NCI-H446 (cell line): ENCODE measurements at places on chromosomes 11 and 22.
A peak's percentile ranks its signal among the peaks of the same experiment; 100 is the strongest.

DNA sequence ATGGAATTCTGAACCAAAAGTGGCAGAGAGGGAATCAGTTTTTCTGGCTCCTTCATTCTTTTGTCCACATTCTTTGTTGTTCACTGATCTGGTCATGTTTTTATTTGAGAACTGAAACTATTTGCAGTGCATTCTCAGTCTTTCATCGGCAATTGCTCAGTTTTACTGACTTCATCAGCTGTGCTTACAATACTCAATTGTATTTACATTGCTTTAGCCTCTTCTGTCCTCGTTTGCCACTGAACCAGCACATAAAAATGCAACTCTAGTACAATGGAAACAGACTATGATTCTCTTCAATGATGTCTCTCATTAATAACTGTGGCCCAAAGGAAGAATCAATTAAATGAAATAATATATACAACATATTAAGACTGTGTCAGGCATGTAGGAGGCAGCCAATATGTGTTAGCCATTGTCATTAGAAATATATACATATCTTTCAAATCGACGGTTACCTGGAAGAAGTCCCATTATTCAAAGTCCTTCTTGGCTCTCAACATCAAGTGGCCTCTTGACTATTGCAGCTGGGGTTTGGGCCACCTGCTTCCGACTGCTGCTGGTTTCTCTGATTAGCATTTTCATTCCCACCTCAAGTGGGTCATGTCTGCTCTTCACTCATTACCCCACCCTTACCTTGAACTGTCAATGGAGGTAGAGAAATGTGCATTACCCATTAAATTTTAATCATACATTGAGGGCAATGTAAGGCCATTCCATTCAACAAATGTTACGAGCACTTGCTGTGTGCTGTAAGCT, 600.1 kb downstream of the INSC start:
- DNase-seq, result no peak

DNA sequence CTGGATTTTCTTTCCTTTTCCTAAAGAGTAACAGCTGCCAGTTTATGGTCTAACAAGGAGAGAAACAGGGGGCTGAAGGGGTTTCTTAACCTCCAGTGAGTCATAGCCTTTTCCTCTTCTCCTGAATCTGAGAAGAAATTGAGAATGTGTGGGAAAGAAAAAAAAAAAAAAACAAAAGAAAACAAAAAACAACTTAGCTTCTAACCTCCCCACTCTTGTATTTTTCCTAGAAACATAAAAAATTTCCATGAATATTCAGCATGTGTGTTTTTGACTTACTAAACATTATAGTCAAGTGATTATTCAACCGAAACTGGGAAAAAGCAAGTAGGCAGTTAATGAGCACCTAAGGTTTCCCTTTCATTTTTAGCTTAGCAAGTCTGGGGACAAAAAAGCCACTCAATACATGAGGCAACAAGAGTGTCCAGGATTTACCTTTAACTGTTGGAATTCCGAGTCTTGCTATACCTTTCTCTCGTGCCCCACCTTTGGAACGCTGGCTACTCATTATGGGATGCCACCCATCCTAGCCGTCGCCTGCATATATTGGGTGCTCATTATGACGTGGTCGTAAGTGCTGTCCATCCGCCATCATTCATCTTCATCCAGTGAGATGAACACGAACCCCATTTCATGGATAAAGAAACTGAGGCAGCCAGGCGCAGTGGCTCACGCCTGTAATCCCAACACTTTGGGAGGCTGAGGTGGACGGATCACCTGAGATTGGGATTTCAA, 2.4 kb downstream of the ASPHD2 start:
- DNase-seq, result no peak

DNA sequence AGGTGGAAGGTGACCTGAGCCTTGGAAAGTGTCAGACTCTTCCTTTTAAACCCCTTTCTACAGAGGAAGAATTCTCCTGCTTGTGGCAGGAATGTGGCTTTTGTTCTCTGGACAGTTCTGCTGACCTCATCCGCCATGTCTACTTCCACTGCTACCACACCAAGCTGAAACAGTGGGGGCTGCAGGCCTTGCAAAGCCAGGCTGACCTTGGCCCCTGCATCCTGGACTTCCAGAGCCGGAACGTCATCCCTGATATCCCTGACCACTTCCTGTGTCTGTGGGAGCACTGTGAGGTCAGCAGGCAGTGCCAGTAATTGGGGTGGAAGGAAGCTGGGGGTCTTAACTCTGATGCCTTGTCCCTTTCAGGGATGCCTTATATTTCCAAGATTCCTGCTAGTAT, 9.3 kb downstream of the HINFP start:
- DNase-seq, result no peak

DNA sequence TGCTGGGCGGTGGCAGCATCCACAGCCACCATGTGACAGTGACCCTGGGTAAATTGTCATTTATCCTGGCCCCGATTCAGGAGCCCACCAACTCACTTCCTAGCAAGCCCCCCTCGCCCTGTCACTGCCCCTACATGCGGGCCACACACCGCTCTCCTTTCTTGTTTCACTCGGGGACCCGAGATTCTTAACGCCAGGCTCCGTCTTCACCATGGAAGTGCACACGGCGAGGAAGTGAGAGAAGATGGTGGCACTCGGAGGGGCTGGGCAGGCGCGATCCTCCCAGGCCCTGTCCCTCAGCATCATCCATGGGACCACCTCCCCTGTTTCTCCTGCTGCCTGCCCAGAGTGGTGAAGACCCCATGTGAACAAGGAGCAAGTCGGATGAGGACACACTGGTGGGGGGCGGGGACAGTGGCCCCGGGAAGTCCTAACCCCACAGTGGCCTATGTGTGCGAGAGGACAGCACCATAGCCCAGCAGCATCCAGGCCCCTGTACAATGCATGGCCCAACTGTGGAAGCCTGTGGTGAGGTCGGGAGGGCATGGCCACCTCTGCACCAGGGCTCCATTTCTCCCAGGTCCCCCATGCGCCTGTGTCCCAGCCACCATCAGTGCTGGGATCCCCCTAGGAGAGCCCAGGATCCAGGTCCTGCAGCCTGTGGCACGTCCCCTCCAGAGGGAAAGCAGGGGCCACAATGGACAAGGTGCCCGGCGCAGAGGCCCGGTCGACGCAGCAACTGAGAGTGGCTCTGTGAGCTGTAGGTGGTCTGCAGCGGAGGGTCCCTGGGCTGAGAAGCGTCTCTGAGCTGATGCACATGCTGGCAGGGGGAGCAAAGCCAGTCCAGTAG, 262.8 kb downstream of the BRD1 start:
- DNase-seq, result no peak

DNA sequence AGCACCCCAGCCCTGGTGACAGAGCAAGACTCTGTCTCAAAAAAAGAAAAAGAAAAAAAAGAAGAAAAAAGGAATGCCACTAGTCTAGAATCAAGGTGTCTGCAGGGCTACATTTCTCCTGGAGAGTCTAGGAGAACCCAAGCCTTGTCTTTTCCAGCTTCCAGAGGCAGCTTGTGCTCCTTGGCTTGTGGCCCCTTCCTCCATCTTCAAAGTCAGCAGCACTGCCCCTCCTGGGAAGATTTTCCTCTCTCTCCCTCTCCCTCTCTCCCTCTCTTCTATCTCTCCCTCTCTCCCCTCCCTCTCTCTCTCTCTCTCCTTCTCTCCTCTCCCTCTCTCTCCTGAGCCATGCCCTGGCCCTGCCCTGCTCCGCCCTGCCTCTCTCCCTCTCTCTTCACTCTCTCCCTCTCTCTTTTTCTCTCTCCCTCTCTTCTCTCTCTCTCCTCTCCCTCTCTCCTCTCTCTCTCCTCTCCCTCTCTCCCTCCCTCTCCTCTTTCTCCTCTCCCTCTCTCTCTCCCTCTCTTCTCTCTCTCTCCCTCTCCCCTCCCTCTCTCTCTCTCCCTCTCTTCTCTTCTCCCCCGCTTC, 97.7 kb upstream of the FGF3 start:
- DNase-seq, result no peak

DNA sequence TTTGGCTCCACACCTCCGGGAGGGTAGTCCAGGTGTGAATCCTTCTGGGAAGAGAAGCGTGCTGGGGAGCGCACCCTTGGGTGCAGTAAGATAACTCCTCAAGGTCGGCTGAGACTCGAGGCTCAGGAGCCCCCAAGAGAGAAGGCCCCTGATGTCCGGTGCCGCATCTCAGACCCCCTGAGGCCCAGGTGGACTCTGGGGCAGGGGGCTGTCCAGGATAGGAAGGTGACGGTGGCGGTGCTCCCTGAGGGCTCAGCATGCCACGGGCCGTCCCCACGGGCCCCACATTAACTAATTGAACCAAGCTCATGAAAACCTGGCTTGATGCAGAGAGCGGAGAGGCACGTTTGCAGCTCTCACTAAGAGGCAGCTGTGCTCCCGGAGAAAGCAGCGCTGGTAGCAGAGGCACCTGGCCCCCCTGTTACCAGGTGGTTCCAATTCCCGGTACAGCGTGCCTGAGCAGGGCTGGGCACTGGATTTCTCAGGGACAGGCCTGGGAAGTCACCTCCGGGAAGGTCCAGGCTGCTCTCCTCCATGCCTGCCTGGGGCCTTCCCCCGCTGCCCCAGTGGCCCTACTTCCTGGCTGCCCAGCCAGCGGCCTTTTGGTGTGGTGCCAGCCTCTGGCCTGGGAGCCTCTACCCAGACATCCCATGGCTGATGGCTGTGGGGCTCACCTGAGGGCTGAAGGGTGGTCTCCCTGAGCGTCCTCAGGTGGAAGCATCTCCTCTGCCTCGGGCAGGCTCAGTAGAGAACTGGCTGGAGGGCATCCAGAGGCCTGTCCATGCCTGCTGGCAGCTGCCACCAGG, 1.1 kb downstream of the KCNQ1 start:
- no peak for DNase-seq

DNA sequence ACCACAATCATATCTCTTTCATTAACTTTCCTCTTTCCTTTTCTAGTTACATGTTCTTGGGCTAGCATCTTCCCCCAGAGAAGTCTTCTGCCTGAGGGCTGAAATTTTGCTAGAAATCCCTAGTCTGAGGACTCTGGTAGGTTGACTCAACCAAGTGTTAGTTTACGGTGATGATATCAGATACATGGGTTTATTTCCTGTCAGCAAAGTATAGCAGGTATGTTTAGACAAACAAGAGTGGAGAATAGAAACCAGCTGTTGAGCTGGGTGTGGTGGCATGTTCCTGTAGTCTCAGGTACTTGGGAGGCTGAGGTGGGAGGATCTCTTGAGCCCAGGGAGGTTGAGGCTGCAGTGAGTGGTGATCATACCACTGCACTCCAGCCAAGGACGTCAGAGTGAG, 11.2 kb downstream of the FOLR1 start:
- no peak for DNase-seq

DNA sequence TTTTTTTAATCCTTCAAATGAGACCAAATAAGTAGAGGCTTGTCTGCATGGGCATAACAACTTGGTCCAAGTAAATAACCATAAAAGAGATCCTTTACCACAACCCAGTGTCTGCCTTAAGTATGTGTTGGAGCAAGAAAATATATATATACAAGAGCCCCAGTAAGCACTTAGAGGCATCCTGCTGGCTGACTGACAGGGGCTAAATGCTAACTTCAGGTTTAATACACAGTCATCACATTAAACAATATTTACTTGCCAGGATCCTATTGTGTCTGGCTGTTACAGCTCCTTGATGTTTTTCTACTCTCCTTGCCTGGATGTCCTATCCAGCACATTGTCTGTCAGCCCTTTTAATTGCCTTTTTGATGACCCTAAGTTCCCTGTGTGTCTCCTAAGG, 37.5 kb upstream of the MMP20 start:
- no peak for DNase-seq

GRCh38 chr11:57800444-57801182, 39.0 kb downstream of the CTNND1 start:
- peak; percentile 65 for DNase-seq

DNA sequence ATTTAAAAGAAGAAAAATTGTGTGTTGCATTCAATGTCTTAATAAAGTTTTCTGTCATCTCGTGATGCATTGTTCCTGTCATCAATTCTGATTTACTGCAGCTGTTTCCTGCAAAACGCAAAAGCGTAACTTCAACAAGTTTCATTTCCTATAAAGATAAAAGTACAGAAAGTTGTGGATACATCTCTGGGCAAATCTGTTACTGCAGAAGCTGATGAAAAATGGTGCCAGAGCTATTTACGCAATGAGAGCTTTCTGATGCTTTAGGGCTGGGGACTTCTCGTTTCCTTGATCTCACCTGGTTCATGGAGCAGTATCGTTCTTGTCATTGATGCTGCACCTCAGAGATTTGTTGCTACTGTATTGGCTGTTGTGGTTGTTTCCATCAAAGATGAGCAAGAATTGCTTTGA, 15.5 kb upstream of the MS4A12 start:
- no peak for DNase-seq

GRCh38 chr11:69034123-69034867, 14.4 kb upstream of the TPCN2 start:
- DNase-seq, result no peak

DNA sequence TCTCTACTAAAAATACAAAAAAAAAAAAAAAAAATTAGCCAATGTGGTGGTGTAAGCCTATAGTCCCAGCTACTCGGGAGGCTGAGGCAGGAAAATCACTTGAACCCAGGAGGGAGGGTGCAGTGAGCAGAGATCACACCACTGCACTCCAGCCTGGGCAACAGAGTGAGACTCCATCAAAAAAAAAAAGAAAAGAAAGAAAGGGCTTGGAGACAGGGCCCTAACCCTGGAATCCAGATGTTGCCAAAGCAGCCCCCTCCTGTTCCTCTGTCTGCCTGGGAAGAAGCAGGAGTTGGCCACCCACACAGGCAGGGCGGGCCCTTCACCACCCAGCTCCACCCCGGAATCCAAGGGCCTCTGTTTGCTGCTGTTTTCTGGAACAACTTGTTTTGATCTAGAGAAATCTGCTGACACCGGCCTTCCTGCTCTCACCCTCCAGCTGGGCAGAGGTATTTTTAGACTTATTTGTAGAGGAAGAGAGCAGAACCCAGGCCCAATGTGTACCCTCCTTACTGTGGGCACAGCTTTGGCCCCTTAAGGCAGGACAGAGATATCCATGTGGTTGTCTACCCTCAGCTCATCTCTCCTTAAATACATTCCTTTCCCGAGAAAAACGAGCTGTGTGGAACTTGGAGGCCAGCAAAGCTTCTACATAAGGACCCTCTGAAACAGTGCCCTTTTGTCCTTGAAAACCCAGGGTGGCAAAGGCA, 2.7 kb upstream of the NEAT1 start:
- peak; percentile 76 for DNase-seq

- no peak for DNase-seq
These were observed 4.9 kb downstream of the DENND5A start for GRCh38 chr11:9259981-9260837.

- no peak for DNase-seq
These were observed 261.3 kb upstream of the LRRC4C start for GRCh38 chr11:41720761-41721160.

DNA sequence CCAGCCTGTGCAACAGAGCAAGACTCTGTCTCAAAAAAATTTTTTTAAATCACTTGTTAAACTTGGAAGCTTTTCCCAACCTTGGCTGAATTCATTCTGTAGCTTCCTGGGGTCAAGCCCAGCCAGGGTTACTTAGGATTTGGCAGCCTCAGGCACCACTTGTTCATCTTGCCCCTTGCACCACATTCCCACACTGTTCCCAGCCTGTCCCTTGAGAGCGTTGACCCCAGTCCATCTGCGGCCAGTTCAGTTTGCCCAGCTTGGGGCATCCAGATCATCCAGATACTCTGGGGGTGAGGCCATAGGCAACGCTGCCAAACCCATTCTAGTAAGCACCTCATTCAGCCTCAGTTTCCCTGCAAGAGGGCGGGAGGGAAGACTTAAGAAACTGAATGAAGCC, 8.7 kb upstream of the THRSP start:
- no peak for DNase-seq

- DNase-seq, result no peak
These were observed 992 bp downstream of the LGALS12 start for GRCh38 chr11:63506876-63507275.

GRCh38 chr11:85776951-85777602, 33.9 kb downstream of the SYTL2 start:
- no peak for DNase-seq

- DNase-seq, result no peak
These were observed 40.0 kb upstream of the TCF20 start for GRCh38 chr22:42310291-42311015.
